ENCODE measurements at places on chromosomes 5 and 9.
A peak's percentile ranks its signal among the peaks of the same experiment; 100 is the strongest.

DNA sequence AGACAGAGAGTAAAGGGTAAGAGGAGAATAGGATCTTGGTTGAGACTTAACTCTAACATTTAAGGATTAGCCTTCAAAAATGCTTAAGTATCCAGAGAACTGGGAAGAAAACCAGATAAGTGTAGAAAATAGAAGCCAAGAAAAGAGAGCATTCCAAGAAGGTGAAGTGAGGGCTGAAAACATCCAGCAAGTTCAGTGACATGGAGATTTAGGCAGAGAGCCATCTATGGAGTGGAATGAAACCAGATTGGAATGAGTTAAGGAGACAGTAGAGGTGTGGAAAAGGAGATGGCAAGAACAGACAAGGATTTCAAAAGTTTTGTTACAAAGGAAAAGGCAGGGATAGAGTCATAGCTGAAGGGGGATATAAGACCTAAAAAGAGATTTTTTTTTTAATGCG is 188.1 kb downstream of the TRPM3 start:
- no peak for DNase-seq

GRCh38 chr5:17497446-17497845 is 585 bp upstream of the TAF11L2 start:
- no peak for DNase-seq

DNA sequence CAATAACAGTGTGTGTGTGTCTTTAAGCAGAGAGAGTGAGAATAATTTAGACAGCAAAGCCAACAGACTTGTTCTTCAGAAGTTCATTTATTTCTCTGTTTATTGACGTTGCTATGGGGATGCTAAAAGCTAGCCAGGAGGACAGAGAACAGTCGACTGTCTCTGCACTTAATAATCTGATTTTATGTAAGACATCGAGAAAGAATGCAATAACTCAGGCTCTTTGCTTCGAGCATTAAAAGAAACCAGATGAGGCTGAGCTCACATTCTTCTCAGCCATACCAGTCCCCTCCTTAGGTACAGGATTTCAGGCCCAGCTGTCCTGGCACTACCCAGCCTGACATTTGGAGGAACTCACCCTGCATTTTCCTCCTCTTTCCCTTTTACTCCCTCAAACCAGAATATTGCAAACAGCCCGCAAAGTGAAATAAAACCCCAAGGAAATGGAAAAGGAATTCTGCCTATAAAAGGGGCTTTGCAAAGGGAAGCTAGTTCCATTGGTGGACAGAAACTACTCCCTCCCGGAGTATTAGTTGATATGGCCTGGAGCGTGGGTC is 44.5 kb upstream of the DPYSL3 start:
- DNase-seq: peak; percentile 69

DNA sequence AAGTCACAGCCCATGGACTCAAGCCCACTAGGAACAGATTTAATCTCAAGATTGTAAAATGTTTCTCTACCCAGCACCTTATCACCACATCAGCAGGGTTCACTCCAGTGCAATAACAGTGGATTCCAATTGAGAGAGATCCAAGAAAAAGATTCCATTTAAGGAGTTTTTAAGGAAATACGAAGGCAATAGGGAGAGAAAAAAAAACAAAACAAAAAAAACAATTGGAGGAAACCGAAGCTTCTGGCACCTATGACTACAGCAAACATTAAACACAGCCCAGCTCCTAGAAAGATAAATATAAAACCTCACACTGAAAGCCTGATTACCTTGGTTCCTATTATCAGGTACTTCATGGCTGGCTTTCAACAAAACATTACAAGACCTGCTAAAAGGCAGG is 192.7 kb downstream of the DAB2IP start:
- no peak for DNase-seq

DNA sequence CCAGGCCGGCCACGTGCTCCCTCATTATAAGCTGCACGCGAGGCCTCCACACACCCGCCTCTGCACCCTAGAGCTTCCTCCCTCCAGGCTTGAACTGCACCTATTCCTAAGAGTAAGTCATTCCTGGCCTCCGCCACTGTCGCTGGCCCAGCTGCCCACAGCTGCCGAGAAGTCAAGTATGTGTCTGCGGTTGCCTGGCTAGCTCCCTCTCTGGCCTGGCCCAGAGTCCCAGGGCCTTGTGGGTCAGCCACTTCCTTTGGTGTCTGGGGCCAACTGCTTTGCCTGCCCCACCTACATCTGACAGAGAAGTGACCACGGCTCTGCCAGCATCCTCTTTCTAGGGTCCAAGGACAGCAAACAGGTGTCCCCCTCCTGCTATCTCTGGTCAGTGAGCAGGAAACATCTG is 18.3 kb downstream of the ABO start:
- no peak for DNase-seq

GRCh38 chr5:61167382-61167781 is 5.1 kb upstream of the SMIM15 start:
- peak; percentile 30 for DNase-seq

DNA sequence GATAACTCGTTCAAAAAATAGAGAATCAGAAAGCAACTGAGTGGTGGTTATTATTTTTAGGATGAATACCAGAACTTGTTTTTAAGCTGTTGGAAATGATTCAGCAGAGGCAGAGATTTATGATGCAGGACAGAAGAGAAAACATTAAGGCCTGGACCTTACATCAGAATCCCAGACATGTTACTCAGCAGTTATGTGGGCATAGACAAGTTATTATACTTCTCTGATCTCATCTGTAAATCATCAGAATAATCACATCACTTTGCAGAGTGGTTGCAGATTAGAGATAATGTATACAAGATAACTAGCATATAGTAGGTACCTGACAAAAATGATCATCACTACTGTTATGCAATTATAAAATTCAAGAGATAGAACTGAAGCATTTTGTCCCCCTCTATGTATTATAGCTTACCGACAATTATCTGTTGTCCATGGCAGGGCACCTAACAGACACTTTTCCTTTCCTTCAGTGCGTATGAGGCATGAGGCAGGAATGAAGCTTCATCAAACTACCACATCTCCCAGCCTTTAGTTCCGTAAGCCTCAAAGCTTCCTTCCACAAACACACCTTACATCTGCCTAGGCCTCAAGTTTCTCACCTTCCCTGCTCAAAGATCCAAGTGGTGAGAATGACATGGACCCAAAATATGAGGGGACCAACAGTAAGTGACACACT is 165.9 kb downstream of the DENND1A start:
- DNase-seq: peak; percentile 20

GRCh38 chr5:125476901-125477585 is 730.6 kb upstream of the ZNF608 start:
- DNase-seq: peak; percentile 43

GRCh38 chr9:83775932-83776331 is 41.6 kb downstream of the GKAP1 start:
- DNase-seq: no peak

GRCh38 chr9:80012557-80013330 is 441.0 kb downstream of the TLE4 start:
- DNase-seq: no peak

- no peak for DNase-seq
Measured at GRCh38 chr9:17824616-17825264, 245.9 kb downstream of the SH3GL2 start.

GRCh38 chr9:130243015-130243881 is 22.3 kb upstream of the HMCN2 start:
- DNase-seq: no peak

- peak; percentile 26 for DNase-seq
Measured at GRCh38 chr5:9058666-9059065, 487.2 kb downstream of the SEMA5A start.

DNA sequence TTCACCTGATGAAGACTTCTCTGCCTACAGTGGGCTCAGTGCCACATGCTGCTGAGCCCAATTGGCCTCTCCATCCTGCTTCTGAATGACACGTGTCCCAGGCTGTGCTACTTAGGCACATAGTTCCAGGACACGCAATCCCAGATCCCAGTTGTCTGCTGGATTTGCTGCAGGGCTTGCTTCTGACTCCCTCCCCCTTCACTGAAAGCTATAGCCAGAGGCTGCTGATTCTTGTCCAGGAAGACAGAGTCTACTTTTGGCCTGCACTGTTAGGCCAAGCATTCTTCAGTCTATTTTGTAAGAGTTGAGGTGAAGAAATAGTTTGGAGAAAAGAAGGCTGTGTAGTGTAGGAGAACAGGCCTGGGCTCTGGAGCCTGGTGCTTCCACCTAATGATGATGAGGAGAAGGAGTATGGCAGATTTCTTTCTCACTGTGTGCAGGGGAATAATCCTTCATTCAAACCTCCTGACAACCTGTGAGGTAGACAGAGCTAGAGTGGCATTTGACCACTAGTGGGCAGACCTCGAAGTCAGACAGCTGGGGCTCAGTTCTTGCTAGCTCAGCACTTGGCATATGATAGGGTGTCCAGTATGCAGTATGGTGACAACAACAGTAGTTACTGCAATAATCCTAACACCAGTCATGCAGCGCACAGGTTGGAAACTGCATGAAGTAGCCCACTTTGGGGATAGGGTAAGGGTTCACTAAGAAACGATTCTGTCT is 19.5 kb upstream of the ASPN start:
- DNase-seq: peak; percentile 75

All from foreskin keratinocyte (primary cell).